ENCODE measurements at places on chromosomes 7 and 10.
A peak's percentile ranks its signal among the peaks of the same experiment; 100 is the strongest.

DNA sequence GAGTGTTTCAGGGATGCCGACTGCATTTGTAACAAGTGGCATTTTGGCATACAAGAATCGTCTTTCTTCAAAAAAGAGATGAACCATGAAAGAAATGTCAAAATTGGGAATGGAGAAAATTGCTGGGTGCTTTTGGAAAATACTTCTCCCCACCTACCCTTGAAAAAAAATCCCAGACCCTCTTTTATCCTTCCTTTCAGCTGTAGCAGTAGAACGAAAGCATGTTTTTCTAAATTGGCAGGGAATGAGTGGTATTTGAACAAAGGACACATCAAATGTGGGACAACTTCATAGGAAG, 187.5 kb downstream of the NRP1 start:
- DNase-seq: no peak

DNA sequence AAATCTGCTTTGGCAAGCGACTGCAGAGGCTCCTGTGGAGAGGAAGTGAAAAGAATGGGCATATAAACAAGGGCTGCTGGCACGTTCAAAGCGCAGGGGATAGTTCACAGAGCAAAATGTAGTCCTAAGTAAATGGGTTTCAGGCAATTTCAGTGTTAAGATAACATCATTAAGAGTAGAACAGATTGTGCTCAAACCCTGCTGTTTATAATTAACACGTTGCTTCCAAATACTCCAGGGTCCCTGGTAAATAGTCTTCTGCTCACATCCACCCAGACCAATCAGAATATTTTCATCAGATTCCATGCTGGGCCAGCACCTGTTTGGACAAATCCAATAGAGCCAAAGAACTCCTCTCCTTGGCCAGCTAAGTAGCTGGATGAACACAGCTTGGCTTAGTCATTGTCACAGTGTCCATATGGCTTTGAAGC, 81.4 kb downstream of the ORC5 start:
- no peak for DNase-seq

GRCh38 chr7:80883154-80884025, 35.5 kb downstream of the SEMA3C start:
- peak; percentile 99 for DNase-seq

DNA sequence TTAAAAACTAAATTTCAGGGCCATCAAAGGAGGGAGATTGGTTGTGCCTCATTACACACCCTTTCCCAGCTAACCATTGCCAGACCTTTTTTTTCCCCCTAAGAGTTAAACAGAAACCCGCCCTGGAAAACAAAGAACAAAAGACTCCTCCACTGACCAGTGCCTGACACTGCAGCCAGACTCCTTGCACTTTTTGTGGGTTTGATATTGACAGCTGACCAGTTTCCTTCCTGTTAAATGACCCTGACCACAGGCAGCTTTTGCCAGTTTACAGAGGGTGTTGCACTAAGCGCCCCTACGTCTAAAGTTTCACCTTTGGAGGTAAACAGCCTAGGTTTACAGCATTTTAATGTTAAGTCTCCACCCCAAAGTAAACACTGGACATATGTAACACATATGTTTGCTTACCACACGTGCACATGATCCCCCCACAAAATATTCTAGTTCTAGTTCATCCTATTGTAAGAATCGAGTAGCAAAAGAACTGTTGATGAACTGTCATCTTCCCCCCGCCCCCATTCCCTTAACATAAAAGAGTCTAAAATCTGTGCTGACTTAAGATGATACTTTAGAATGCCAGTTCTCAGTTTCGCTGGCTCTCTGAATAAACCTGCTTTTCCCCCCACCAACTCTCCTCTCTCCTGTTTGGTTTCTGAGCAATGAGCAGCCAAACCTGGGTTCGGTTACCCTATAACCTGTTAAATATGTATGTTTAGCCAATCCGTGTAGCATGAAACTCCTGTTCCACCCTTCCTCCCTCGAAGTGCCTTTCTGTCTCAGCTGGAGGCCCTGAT, 38.0 kb downstream of the FOXI2 start:
- DNase-seq: no peak

GRCh38 chr10:31574577-31574976, 255.6 kb downstream of the ZEB1 start:
- DNase-seq: no peak
